ENCODE measurements at places on chromosomes 16 and 17.

GRCh38 chr17:17951524-17951923, 20.7 kb downstream of the TOM1L2 start:
- DNase-seq, result no peak

DNA sequence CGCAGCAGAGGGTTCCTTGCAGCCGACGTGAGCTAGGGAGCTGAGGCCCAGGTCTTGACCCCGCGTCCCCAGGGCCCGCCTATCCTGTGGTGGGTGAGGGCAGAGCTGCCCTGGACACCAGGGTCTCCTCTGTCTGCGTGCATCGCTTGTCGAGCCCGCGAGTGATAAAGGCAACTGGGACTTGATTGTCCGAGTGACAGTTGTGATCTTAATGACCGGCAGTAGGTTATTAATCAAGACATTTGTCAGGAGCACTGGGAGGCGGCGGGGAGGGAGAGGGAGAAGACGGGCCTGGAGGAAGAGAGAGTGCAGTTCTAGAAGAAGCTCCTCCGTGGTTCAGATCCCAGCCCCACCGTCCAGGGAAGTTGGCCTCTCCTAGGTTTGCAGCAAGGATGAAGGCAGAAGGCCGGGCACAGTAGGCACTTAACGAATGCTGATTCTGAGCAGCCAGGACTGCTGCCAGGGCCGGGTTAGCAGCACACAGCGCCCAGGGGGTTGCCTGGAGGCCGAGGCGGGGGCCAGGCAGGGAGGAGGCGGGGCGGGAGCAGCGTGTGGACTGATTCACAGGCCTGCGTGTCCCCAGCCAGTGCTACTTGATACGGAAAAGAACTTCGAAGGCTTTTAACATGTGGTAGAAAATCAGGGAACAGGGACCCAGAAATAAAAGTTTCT, 11.3 kb upstream of the GSE1 start:
- no peak for DNase-seq

DNA sequence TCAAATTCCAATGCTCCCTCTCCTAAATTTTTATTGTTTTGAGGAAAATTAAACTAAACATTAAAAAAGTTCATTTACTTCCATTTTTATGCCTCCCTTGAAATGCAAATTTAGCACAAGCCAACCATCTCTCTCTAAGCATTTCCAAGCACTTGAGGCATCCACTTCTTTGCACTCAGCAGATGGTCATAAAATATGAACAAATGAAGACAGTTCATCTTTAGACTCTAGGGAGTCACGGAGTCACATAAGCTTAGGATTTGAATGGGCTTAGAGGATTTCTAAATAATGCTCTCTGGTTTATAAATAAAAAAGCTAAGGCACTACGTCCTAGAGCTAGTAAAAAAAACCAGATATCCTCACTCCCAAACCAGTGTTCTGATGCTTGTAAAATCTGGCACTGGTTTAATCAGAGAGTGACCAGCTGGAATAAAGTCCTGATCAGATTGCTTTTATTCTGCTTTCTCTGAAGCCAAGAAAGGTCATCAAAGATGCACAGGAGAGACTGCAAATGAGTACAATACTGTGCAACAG, 204.2 kb downstream of the CA10 start:
- DNase-seq, result no peak

DNA sequence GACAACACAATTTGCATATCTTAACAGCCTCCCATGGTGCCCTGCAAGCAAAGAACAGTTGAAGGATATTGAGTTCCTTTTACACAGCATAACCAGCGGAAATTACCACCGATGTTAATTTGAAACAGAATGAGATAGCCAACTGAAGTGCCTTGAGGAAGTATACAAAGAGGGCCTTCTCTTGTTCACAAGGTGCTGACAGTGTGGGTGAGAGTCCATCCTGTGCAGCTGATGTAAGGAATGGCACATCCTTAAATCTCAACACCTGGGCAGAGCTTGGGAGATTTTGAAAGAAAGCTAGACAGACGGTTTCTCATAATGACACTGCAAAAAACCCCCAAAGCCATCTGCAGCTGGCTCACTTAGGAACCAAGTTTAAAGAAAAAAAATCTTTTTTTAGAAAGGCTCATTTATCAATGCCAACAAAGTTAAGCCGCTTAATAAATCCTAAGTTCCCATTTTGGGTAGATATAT, 818.6 kb downstream of the KCNJ2 start:
- no peak for DNase-seq

GRCh38 chr16:85394456-85395206, 218.5 kb upstream of the GSE1 start:
- DNase-seq, result no peak

GRCh38 chr17:70041061-70041460, 34.0 kb upstream of the KCNJ16 start:
- no peak for DNase-seq

- peak; percentile 34 for DNase-seq
Observed at GRCh38 chr17:65557349-65558310, 3.8 kb downstream of the AXIN2 start.

- DNase-seq, result no peak
Observed at GRCh38 chr16:66133643-66134338, 232.7 kb upstream of the CDH5 start.

- DNase-seq, result peak; percentile 74
Observed at GRCh38 chr17:21119247-21119918, 7.4 kb upstream of the DHRS7B start.

- no peak for DNase-seq
Observed at GRCh38 chr17:39399791-39400190, 1.6 kb downstream of the FBXL20 start.

GRCh38 chr16:29000019-29000418, 15.2 kb downstream of the LAT start:
- DNase-seq, result no peak

Measured in activated CD4-positive, alpha-beta T cell treated with anti-CD3 and anti-CD28 coated beads, Interleukin-2, amount 50 U/mL, for 48 hours (primary cell).